Fibroblast of villous mesenchyme (primary cell): ENCODE measurements at places on chromosomes 1 and 21.

GRCh38 chr1:68180441-68181164 lies 51.7 kb downstream of the WLS start:
- DNase-seq, result no peak

DNA sequence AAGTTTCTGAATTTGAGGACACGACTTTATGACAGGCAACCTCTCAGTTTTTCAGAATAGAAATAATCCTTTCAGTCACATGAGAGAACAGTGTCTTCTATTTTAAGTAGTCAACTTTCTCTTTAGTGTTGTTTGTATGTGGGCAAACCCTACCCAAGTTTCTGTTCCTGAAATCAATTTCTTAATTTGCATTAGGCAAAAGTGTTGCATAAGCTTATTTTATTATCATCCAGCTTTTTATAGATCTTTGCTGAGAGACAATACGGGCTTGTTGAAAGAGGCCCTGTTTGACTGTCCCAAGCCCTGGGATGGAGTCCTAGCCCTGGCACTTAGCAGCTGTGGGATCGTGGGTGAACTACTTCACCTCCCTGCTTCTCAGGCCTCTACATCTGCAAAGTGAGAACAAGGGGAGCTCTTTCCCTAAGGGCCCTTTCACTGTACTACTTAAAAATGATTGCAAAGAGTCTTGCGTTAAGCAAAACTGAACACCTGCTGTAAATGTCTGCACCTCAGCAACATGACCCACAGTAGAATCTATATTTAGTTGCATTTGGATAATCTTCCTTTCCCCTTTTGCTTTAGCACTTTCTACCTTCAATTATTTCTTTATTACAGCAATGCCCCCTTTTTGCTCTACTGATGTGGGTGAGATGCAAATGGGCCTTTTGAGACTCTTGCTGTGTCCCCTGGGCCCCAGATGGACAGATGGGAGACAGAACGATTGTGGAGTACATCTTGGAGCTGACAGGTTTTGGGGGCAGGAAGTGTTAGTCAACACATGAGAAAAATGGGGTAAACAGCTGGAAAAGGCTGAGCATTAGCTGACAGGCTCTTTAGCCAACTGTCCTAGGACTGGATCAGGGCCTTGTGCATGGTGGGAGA lies 41.0 kb upstream of the SCAF4 start:
- DNase-seq, result no peak

GRCh38 chr1:182549346-182549745 lies 39.7 kb downstream of the RNASEL start:
- DNase-seq, result no peak

DNA sequence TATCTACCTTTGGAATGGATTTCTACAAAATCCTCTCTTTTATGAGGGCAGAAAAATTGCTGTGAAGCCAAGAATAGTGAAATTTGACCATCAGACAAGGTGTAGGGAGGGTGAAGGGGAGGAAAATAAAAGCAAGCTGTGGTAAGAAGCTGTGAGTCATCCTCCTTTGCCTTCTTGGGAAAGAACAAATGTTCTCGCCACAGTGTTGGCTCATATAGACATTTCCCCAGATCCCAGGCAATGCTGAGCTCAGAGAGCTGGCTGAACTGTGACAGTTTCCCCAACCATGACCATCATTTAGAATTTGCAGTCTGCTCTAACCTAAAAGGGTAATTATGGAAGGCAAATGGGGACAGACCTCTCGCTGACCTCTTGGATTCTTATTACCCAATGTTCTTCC lies 235.4 kb downstream of the PBX1 start:
- DNase-seq, result peak; percentile 96
